Activated T-helper 1 cell treated with anti-CD3 and anti-CD28 coated beads, Interleukin-12 subunit alpha, Interleukin-12 subunit beta, Interleukin-2, Interleukin-4 antibody, amounts not matched to agents 30 ng/mL and 10 ng/mL and 1 ng/mL, durations not matched to agents 14 hours and 24 hours and 36 hours (primary cell): ENCODE measurements at places on chromosomes 4 and X. TPM values are rescaled to one million over a fixed set of nuclear protein-coding genes. Genes with fewer than 3 reads are reported as not detected.

The CLNK gene
- total RNA-seq, result 0.57 and 1.1 TPM in 2 replicates

The MSANTD1 gene
- 0.73 and 1.2 TPM in 2 replicates for total RNA-seq

The POF1B gene
- total RNA-seq, result 0.05 and 0.12 TPM in 2 replicates

The IL2 gene
- total RNA-seq, result 595 and 611 TPM in 2 replicates

The RNF212 gene
- 0.93 and 1.5 TPM in 2 replicates for total RNA-seq

The MTNR1A gene
- total RNA-seq, result not detected in 2 replicates

The FGF13 gene
- not detected in 2 replicates for total RNA-seq
